Foreskin melanocyte (primary cell): ENCODE measurements at places on chromosomes 5 and 9.

- DNase-seq, result no peak
These were observed 33.7 kb downstream of the MCTP1 start for GRCh38 chr5:95251185-95251584.

GRCh38 chr5:1320436-1321344, 24.2 kb downstream of the CLPTM1L start:
- no peak for DNase-seq

GRCh38 chr5:55983986-55984385, 10.8 kb downstream of the IL6ST start:
- no peak for DNase-seq

DNA sequence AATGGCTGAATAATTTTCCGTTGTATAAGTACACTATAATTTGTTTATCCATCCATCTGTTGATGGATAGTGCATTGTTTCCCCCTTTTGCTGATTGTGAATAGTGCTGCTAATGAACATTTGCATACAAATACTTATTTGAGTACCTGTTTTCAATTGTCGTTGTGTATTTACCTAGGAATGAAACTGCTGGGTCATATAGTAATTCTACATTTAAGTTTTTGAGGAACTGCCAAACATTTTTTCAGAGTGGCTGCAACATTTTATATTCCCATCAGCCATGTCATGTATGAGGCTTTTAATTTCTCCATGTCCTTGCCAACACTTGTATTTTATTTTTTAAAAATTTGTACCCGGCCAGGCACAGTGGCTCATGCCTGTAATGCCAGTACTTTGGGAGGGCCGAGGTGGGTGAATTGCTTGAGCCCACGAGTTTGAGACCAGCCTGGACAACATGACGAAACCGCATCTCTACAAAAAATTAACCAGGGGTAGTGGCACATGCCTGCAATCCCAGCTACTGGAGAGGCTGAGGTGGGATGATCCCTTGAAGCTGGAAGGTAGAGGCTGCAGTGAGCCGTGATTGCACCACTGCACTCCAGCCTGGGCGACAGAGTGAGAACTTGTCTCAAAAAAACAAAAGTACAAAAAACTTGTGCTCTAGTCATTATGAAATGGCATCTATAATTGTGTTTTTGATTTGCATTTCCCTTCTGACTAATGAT, 2.2 kb upstream of the ANXA6 start:
- DNase-seq, result no peak

- no peak for DNase-seq
These were observed 23.4 kb downstream of the ANKRA2 start for GRCh38 chr5:73542020-73542419.

- DNase-seq, result no peak
These were observed 180.0 kb downstream of the FGF18 start for GRCh38 chr5:171599411-171599810.
